Effector CD8-positive, alpha-beta T cell (primary cell): ENCODE measurements at places on chromosomes 16 and 17.

GRCh38 chr16:9316615-9317014, 225.2 kb downstream of the HAPSTR1 start:
- no peak for DNase-seq

- no peak for DNase-seq
Observed at GRCh38 chr17:57875290-57876022, 25.6 kb upstream of the MRPS23 start.

- DNase-seq = no peak
Observed at GRCh38 chr17:19911033-19911432, 43.3 kb upstream of the ULK2 start.

DNA sequence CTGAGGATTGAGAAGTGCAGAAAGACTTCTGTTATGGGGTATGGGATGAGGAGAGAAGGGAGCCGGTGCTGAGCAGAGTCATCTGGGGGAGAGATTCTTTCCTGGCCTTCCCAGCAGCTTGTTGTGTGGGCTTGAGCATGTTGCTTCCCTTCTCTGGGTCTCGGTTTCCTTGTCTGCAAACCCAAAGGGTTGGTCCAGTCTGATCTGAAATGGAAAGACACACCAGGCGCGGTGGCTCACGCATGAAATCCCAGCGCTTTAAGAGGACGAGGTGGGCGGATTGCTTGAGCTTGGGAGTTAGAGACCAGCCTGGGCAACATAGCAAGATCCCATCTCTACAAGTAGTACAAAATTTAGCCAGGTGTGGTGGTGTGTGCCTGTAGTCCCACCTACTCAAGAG, 6.0 kb downstream of the SOCS3 start:
- DNase-seq = no peak

DNA sequence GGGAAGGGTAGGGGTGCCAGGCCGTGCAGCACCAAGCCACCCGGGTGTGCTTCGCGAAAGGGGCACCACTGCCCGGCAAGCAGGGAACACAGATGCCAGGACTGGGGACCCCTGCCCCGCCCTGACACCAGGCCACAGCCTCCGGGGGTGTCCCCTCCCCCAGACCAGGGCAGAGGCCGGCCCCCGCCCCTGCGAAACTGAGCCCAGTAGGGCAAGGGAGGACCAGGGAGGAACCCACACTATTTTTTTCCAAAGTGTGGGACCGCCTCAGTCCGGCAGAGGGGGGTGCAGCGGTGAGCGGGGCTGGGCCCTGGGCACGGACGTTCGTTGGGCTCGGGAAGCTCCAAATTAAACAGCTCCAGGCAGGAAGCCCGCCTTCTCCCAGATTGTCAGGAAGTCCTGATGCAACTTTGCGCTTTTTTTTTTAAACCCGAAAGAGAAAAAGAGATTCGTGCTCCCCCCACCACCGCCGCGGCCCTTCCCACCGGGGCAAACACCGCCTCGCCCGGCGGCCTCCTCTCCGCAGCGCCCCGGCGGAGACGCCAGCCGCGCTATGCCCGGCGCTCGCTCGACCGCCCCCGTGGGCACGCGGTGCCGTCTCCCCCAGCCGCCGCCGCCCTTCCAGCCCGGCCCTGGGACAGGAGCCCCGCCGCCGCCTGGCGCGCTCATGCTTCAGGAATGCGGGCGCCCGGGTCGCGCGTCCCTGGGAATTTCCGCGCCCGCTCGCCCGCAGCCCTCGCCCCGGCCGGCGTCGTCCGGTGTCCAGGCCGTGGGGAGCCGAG, 755 bp downstream of the PIEZO1 start:
- DNase-seq = no peak

- no peak for DNase-seq
Observed at GRCh38 chr16:27747946-27748345, 198.0 kb downstream of the KATNIP start.
